RPMI7951 (cell line): ENCODE measurements at places on chromosomes 16 and 17. TPM values are rescaled to one million over a fixed set of nuclear protein-coding genes. Genes with fewer than 3 reads are reported as not detected.

The LRRC36 gene
- total RNA-seq = not detected in 2 replicates

The GNG13 gene
- not detected in 2 replicates for total RNA-seq

The CPD gene
- 31.8 and 61.6 TPM in 2 replicates for total RNA-seq

DNA sequence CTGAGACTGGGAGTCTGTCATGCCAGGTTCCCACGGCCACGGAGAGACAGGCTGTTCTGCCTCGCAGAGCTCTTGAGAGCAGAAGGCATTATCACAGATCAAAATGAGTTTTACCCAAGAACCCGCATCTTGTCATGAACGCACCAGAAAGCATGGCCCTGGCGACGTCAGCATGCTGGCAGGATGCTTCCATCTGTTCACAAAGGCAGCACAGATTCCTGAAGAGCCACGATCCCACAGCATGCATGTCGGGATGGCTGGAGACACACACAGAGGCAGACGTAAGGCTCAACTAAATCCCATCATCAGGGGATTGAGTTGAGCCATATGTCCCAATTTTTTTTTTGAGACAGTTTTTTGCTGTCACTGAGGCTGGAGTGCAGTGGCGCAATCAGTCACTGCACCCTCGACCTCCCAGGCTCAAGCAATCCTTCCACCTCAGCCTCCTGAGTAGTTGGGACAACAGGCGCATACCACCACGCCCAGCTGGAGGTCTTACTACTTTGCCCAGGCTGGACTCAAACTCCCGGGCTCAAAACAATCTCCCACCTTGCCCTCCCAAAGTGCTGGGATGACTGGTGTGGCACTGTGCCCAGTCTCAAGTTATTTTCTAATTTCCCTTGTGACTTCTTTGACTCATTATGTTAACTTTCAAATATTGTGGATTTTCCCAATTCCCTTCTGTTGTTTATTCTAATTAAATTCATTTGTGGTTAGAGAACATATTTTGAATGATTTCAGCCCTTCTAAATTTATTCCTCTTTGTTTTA, 11.1 kb downstream of the FANCA start:
- no peak for DNase-seq

GRCh38 chr17:19292377-19292711, 55.2 kb downstream of the EPN2 start:
- DNase-seq = no peak

- DNase-seq = peak; percentile 54
These were observed 2.5 kb downstream of the TTLL6 start for GRCh38 chr17:48814504-48814903.
